ENCODE measurements at places on chromosomes 16 and 17. TPM values are rescaled to one million over a fixed set of nuclear protein-coding genes. Genes with fewer than 3 reads are reported as not detected.

The CPHXL2 gene
- total RNA-seq: not detected

The TUBD1 gene
- 19.2 TPM for total RNA-seq

The SLC47A2 gene
- total RNA-seq: 1.9 TPM

The MGAT5B gene
- 16.7 TPM for total RNA-seq

The CCDC200 gene
- not detected for total RNA-seq

The SLC43A2 gene
- 8.0 TPM for total RNA-seq

The SPNS3 gene
- 1.1 TPM for total RNA-seq

The MEOX1 gene
- not detected for total RNA-seq

The PPP1R1B gene
- total RNA-seq: not detected

The KRT222 gene
- not detected for total RNA-seq

DNA sequence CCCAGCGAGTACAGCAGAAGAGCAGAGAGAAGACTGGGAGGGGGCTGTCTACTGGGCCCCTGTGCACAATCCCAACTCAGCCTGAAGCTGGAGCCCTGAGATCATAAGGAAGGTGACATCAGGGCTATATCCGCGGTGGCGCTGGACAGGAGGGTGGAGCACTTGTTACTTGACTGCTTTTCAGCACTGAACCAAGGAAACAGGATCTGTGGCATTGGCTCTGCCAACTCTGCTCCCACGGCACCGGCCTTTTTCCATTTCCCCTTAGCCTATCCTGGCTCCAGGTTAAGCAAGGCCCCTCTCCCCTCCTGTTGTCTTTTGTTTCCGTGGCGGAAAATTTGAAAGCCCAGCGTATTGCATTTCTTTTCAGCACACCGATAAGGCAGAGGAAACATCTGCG is 125.0 kb upstream of the IRX3 start:
- no peak for DNase-seq

- peak; percentile 14 for DNase-seq
These were observed 8.4 kb downstream of the FBXO47 start for GRCh38 chr17:38958756-38959155.

DNA sequence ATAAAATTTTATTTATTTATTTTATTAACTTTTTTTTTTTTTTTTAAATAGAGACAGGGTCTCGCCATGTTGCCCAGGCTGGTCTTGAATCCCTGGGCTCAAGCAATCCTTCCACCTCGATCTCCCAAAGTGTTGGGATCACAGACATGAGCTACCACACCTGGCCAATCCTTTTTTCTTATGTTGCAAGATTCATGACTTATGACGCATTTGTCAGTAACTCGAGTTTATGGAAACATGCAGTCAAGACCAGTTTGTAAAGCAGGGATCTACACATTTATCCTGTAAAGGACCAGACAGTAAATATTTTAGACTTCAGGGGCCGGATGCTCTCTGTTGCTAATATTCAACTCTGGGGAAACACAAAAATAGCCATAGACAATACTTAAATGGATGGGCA is 9.4 kb upstream of the MAP2K6 start:
- no peak for DNase-seq

GRCh38 chr16:68000450-68000849 is 1.2 kb upstream of the DPEP2 start:
- no peak for DNase-seq

DNA sequence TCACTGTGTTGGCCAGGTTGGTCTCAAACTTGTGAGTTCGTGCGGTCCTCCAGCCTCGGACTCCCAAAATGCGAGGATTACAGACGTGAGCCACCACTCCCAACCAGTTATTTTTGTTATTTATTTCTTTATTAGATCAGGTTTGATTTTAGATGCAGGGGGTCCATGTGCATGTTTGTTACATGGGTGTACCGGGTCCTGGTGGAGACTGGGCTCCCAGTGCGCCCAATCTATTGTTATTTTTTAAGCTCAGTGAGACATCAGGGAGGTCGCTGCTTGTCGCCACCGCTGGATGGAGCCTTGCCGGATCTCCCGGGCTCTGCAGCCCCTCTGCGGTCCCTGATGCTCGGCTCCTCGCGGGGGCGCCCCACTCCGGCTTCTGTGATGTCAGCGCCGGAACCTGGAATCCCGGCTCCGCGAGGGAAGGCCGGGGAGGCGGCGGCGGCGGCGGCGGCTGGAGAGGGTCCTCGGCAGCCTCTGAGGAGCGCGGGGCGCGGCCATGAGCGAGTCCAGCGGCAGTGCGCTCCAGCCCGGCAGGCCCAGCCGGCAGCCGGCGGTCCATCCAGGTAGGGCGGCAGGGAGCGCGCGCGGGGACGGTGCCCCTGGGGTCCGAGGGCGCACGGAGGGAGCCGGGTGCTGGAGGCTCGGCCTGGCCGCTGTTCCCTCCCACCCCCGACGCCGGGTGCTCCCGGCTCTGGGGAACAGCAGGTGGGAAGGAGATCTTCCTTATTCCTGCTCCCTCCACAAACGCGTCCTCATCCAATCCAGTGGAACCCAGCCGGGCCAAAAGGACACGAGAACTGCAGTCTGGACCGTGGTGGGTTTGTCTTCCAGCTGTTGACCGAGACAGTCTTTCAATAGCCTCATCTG is at the start of gene TMC7:
Gene TMC7 (plus strand): TSS at position 370 of the 870 bp plus-strand sequence. CDS start 130 bp downstream, at position 500.
- DNase-seq: peak; percentile 82

DNA sequence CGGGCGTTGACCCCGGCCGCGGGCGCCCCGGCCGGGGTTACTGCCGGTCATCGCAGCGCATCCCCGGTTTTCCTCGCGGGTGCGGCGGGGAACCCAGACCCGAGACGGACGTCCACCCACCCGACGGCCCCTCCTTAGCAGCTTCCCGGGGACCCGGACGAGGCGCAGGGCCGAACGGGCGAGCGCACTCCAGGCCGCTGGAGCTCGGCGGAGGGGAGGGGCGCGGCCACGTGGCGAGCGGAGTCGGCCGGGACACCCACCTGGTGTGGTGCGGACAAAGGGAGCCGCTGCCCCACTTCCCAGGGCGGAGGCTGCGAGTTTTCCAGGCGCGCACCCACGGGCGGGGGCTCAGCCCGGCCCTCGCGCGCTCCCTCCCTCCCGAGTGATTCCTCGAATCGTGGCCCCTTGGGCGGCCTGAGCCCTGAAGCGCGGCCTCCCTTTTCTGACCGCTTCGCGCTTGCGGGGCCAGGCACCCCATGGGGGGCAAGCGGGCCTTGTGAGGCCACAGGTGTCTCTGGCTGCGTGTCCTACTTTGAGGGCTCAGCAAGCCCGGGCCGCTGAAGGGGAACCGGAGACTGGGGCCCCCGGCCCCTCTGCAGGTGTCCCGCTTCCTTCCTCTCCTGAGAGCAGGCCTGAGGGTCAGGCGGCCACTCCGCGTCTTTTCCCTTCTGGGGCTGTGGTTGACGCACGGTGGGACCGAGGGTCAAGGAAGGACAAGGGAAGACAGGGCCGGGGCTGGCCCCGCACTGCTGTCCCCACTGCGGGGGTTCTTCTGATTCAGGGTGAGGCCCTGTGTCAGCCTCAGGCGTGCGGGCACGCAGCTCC is 1.1 kb upstream of the FASN start:
- no peak for DNase-seq

DNA sequence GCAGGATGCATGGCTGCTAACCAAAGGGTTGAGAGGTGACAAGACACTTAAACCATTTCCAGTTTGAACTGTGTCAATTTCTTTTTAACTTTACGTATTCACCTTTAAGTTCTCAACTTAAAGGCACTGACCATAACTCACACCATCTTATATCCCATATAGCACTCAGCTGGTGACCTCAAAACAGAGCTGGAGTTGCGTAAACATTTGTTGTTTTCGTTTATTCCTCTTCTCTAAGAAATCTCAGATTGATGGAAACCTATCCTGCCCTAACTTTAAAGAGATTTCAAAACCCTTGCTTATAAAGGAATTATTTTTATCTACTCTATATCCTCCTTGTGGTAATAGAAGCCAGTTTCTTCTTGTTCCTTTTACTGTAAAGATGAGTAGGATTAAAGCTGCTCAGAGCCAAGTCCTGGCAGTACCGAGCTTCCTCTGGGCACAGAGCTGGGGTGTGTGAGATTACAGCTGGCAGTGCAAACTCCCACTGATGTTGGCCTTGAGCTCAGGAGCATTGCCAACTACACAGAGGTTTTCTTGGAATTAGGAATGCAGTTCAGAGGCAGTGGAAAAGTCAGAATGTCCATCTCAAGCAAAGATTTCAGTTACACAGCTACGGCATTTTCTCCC is 1.3 kb downstream of the KCTD2 start:
- no peak for DNase-seq

- no peak for DNase-seq
These were observed 2.9 kb upstream of the CD7 start for GRCh38 chr17:82320140-82320840.

DNA sequence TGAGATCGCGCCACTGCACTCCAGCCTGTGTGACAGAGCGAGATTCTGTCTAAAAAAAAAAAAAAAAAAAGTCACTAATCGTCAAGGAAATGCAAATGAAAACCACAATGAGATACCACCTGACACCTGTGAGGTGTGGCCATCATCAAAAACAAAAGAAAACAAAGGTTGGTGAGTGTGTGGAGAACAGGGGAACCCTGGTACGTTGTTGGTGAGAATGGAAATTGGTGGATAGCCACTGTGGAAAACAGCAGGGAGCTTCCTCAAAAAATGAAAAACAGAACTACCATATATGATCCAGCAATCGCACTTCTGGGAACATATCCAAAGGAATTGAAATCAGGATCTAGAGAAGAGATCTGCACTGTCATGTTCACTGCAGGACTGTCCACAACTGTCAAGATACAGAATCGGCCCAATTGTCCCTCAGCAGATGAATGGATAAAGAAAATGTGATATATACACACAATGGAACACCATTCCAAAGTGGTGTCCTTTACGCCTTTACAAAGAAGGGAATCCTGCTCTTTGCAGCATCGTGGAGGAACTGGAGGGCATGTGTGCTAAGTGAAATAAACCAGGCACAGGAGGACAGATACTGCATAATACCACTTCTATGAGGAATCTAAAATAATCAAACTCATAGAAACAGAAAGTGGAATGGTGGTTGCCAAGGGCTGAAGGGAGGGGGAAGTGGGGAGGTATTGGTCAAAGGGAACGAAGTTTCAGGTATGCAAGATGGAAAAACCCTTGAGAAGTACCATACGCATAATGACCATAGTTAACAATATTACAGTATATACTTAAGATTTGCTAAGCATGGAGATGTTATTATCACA is 63.5 kb upstream of the PLCG2 start:
- no peak for DNase-seq

DNA sequence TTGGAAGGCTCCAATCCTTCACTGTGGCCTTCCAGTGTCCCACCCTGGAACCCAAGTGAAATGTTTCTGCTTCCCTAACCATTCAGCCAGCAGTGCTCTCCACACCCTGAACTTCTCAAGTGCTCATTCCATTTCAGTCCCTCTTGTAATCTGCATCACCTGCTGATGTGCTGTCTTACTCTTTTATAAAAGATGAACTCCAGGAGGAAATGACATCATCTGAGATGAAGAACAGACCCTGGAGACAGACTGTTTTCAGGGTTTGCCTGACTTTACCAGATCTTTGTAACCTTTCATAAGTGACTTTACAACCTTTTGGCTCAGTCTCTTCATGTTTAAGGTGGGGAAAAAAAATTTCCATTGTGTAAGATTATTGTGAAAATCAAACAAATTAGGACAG is 61.3 kb downstream of the CNTNAP4 start:
- DNase-seq: no peak

- no peak for DNase-seq
These were observed 25.0 kb downstream of the NAA60 start for GRCh38 chr16:3468501-3468900.

- no peak for DNase-seq
These were observed 30.2 kb downstream of the LLGL2 start for GRCh38 chr17:75555679-75556153.

GRCh38 chr17:36468903-36469635 is 17.4 kb upstream of the ZNHIT3 start:
- DNase-seq: peak; percentile 0

DNA sequence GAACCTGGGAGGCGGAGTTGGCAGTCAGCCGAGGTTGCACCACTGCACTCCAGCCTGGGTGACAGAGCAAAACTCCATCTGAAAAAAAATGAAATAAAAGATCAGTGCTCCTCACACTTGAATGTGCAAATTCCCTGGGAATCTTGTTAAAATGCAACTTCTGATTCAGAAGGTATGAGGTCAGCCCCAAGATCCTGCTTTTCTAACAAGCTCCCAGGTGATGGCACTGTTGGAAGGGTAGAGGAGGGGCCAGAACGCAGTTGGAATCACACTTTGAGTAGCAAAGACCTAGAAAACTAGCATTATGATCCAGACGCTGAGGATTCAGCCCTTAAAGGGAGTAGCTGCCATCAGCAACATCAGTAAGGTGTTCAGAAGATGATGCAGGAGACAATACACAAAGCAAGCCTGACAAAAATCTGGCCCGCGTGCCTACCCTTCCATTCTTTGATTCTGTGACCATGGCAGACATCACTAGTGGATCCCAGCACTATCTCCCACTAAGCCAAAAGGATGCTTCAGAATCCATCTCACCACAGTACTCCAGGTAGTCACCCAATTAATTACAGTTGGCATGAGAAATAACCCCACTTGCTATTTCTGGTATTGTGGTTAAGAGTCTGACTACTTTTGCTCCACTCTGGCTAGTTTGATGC is 33.1 kb upstream of the MEIOC start:
- peak; percentile 47 for DNase-seq

DNA sequence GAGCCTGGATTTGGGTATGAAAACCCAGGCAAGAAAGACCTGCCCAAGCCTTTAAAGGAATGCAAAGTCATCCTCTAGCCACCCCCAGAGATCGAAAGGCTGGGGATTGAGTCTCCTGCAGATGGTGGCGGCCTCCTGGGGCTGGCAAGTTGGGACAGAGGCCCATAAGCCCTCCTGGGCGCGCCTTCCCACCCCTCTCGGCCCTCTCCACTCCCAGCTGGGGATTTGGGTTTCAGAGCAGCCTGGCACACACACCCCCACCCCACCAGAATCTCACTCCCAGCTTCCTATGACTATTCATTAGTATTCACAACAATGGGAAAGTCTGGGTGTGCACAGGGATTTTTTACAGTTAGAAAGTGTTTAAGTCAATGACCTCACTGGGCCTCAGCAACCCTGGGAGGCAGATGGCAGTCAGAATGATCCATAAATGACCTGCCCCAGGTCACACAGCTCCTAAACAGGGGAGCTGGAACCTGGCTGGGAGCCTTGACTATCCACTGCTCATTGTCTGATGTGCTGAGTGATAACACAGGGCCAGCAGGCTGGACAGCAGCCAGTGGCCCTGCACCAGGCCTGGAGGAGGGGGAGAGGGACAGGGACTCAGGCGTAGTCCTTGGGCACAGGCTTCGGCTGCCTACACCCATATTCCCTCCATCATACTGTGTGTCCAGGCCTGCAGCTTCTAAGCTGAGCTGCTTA is 12.1 kb downstream of the NHERF1 start:
- peak; percentile 74 for DNase-seq

- DNase-seq: no peak
These were observed 1.9 kb upstream of the CPD start for GRCh38 chr17:30376621-30377452.

Data from A172 (cell line).